ENCODE measurements at places on chromosomes 12 and 14.
A peak's percentile ranks its signal among the peaks of the same experiment; 100 is the strongest.

DNA sequence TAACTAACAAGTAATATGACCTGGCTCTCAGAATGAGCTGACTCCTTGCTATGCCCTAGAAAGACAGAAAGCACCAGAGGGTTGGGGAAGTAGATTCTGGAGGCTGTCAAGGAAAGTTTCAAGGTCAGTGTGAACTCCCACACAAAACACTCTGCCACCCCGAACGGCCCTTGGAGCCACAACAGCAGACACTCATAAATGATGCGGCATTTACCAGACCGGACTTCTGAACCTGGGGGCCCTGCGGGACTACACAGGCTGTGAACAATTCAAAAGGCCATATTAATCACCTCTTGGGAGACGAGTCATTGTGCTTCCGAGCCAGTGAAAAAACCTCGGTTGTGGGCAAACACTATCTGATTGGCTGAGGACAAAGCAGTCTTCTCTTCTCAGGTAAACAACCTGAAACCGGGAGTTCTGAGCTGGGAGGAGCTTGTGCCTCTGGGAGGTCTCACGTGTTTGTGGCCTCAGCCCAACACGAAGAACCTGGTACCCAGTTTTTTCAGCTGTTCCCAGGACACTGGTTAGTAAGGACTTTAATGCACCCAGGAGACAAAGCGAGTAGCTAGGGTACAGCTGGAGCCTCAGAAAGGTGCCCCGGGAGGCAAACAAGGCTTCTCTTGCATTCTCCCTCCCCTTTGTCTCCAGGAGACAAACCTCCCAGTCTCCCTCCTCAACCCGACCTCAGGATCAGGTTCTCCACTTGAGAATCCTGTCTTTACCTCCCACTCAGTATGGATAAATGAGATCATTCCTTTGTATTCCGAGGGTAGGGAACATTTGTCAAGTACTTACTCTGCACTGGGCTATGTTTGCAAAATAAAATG, 35.3 kb downstream of the VWF start:
- DNase-seq, result no peak

DNA sequence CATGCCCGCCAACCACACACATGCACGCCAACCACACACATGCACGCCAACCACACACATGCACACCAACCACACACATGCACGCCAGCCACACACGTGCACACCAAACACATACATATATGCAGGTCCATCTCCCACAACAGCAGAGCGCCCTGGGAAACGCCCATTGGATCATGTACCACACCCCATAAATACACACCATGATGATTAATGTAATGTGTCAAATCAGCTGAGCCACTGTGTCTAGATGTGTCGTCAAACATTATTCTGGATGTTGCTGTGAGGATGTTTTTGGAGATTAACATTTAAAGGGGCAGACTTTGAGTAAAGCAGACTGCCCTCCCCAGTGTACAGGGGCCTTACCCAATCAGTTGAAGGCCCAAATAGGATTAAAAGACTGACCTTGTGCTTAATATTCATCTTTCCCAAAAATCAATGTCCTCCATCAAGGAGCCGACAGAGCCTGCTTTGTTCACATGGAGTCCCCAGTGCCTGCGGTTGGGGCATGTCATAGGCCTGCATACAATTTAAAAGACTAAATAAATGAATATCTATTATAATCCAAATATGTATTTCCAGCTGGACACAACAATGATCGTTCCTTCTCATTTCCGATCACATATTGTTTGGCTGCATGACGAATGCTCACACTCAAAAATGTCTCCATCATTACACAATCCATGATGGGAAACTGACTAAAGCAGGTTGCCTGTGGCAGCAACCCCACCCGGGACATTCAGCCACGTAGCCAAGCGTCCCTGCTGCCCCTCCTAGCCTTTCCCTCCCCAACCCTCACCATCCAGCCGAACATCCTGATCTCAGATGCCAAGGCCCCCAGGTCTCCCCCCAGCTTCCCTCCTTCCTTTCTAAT, 23.2 kb upstream of the BDKRB2 start:
- no peak for DNase-seq

DNA sequence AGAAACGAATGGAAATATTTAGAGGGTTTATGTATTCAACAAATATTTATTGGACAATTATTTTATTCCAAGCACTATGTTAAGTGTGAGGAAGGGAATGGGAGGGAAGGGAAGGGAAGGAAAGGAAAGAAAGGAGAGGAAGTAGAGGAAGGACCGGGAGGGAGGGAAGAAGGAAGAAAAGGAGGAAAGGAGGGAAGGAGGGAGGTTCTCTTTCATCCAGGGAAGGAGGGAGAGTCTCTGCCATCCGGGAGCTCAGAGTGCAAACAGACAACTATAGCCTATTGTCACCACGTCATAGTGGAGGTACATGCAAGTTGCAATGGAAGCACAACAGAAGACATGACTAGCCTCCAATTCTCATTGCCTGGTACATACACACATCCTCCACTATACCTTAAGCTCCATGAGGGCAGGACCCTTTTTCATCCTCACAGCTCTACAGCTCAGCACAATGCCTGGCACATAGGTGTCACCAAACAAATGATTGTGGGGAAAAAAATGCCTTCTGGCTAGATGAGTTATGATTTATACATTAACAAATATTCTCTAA, 48.1 kb downstream of the DAD1 start:
- no peak for DNase-seq

- no peak for DNase-seq
Observed at GRCh38 chr12:53722450-53723041, 4.7 kb downstream of the CALCOCO1 start.

- no peak for DNase-seq
Observed at GRCh38 chr14:93592786-93593185, 162.0 kb downstream of the UNC79 start.

GRCh38 chr14:95290871-95291431, 28.8 kb downstream of the CLMN start:
- no peak for DNase-seq

DNA sequence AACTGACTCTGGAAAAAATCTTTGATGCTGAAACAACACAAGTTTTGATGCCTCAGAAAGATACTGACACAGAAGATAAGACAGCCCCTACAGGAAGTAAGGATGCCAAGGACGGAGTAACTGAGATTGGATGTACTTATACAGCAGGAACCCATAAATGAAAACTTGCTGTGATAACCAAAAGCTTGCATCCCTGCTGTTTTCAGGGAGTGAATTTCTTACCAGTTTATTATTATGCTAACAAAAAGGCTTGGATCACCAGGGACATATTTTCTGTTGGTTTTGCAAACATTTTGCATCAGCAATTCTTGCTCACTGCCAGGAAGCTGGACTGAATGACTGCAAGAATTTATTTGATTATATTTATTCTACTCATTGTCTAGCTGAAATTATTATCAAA, 197.7 kb downstream of the NAV3 start:
- peak; percentile 65 for DNase-seq

DNA sequence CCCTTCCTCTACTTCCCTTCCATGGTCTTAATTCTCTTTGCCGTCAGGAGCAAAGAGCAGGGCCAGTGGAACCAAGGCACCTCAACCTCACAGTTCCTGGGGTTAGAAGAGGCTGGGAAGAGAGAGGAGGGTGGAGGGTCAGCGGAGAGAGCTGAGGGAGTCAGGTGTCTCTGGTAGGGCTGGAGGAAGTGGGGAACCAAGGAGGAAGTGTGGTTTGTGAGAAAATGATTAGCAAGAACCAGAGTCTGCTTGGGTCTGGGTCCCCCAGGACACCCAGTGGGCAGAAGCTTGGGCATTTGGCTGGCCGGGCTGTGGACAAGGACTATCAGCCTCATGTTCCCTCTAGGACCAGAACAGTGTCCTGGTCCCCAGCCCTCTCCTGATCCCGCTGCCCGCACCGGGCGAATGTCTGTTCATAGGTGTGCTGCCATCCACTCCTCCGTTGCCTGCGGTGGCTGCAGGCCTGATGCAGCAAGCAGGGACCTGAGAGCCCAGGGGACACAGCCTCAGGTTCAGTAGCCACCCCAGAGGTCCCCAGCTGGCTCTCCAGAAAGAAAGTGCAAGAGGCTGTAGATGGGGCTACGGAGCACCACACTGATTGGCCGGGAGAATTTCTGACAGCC, 2.3 kb downstream of the HOXC12 start:
- DNase-seq, result no peak

DNA sequence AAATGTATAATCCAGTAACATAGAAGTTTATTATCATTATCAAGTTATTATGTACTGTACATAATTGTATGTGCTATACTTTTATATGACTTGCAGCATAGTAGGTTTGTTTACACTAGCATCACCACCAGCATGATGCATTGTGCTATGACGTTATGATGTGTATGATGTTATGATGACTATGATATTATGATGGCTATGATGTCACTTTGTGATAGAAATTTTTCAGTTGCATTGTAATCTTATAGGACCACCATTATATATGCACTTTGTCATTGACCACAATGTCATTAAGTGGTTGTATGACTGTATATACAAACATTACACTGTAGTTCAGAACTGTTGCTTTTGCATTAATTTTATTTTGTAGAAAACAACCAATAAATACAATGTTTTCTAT, 173.4 kb downstream of the PPFIA2 start:
- DNase-seq, result no peak

GRCh38 chr12:56670836-56671235, 17.2 kb downstream of the PTGES3 start:
- no peak for DNase-seq

DNA sequence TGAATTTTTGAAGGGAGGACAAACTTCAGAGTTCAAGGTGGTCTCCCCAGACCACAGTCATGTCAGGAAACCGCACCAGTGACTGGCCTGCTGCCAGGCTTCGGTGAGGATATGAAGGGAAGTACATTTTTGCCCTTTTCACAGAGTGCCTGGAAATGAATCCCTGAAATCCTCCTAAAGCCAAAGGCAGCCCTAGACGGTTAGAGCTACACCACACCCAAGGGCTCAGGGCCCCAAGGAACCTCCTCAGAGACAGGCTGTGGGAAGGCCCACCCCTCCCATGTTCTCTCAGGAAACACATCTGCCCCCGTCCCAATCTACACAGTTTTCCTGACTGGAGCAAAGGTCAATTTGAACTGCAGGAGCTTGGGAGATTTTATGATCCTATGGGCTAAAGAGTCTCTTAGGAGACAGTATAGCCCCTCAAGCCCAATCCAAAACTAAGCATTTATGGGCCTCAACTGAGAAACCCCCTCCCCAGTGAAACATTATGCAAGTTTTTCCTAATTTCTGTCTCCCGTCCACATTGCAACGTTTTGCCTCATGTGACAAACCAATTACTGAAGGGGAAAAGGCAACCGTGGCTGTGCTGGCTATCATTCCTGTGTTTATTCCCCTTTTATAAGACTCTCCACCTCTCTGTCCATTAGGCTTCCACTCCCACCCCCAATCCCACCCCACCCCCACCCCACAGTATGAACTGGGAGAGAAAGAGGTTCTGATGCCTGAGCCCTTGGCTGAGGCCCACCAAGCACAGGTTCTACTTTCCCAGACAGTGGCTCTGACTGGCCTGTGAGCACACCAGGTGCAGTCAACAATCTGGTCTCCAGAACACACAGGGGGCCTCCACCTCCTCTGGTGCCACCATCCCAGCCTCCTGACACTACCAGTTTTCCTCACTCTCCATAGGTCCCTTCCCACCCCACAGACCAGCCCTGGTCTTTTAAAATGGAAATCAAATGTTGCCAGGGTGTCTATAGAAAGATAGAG, 9.6 kb upstream of the RNASE1 start:
- DNase-seq, result no peak

GRCh38 chr12:12018454-12018853, 52.3 kb upstream of the BCL2L14 start:
- DNase-seq, result no peak

- DNase-seq, result no peak
Observed at GRCh38 chr14:99654235-99654985, 9.5 kb downstream of the HHIPL1 start.

- no peak for DNase-seq
Observed at GRCh38 chr12:31118347-31119191, 44.9 kb downstream of the DDX11 start.

- no peak for DNase-seq
Observed at GRCh38 chr14:55794655-55795595, 214.9 kb downstream of the KTN1 start.

DNA sequence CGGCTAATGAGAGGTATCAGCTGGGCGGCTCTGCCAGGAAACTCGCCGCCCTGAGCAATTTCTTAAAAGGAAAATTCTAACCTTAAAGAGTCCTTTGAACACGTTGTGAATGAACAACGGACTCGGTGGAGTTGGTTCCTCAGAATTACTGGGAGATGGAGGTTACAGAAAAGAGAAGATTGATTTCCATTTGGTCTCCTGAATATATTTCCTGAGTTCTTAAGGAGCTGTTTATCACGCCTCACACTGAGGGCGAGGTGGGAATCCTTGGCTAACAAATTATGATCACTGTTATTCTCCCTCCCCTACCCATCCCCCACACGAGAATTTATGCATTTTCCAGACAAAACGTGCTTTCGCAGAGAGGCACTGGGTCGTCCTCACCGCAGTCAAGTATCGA, 194.5 kb upstream of the C14orf180 start:
- DNase-seq, result no peak

DNA sequence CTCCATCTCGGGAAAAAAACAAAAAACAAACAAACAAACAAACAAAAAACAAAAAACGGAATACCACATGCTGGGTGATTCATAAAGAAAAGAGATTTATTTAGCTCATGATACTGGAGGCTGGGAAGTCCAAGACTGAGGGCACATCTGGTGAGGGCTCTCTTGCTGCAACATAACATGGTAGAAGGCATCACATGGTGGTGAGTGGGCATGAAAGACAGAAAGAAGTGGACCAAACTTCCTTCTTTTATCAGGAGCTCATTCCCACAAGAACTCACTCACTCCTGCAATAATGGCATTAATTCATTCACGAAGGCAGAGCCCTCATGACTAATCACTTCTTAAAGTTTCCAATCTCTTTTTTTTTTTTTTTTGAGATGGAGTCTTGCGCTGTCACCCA, 8.0 kb upstream of the LGMN start:
- no peak for DNase-seq

DNA sequence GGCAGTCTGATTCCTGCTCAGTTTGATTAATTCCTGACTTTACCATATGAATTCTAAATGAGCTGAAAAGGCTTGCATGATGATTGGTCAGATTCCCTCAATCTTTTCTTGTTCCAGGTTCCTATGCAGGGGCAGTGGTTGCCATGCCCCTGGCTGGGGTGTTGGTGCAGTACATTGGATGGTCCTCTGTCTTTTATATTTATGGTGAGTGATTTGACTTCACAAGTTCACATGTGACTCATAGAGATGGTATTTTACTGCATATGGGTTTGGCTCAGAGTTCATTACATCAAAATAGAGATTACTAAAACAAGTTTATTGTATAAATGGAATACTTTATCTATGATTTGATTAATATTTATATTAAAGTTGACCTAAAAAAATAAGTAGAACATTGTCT, 44.8 kb downstream of the SLC17A8 start:
- no peak for DNase-seq

GRCh38 chr14:52031781-52032180, 37.1 kb downstream of the NID2 start:
- DNase-seq, result no peak

- DNase-seq, result no peak
Observed at GRCh38 chr14:101810897-101811621, 49.5 kb downstream of the PPP2R5C start.

GRCh38 chr14:32727832-32728231, 210.8 kb upstream of the NPAS3 start:
- no peak for DNase-seq

GRCh38 chr12:42234970-42235369, 3.1 kb downstream of the YAF2 start:
- DNase-seq, result no peak
